ENCODE measurements at places on chromosomes 11 and 22. TPM values are rescaled to one million over a fixed set of nuclear protein-coding genes. Genes with fewer than 3 reads are reported as not detected.

Gene OR10S1
- not detected for total RNA-seq

Gene ST14
- 0.48 TPM for total RNA-seq

Gene MYO7A
- 0.06 TPM for total RNA-seq

Gene OR52E4
- total RNA-seq: not detected

Gene MICAL2
- total RNA-seq: 59.7 TPM

Gene OR56A1
- not detected for total RNA-seq

Gene KMT5B
- total RNA-seq: 15.7 TPM

Gene LRRC74B
- not detected for total RNA-seq

DNA sequence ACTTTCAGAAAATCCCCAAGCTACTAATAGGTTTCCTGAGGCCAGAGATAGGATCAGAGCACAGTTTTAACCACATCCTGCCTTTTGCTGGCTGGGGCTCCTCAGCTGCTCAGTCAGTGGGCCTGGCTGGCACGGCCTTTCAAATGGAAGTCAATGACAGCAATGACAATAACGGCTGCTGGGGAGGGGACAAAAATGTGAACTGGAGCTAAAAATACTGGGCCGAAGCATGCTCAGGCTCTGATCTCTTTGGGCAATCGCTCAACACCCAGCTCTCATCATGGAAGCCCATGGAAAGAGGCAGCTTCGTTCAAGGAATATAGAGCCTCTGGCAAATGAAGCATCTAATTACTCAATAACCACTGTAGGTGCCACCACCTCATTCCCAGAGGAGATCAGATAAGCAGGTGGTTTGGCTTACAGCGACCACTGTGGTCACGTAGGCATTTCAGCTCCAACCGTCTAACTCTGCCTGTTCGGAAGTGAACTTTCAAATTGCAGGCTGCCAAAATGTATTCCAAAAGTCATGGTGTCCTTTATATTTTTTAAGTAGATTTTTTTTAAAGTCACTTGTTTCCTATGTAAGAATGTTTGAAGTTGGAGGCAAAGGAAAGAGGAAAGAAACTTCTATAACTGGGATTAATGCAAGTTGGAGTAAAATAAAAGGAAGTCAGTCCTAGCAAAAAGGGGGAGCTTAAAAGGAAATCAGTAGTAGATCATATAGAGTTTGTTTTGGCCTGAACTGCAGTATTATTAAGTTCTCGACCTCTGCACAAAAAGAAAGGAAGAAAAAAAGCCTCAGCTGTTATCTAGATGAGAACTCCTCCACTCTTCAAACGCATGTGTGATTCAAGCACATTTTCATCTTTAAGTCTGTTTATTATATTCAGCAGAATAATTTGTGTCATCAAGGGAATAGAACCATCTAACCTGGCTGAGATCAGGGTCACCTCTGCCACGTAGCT is 14.1 kb downstream of the WT1 start:
- H3K27me3 ChIP-seq: peaks cover 50% of the 10 kb centered on the region
- peaks cover 10% of the 10 kb centered on the region for H3K4me1 ChIP-seq
- no peak for DNase-seq
- H3K4me3 ChIP-seq: no peak overlapping the region
- H3K27ac ChIP-seq: no peak overlapping the region

DNA sequence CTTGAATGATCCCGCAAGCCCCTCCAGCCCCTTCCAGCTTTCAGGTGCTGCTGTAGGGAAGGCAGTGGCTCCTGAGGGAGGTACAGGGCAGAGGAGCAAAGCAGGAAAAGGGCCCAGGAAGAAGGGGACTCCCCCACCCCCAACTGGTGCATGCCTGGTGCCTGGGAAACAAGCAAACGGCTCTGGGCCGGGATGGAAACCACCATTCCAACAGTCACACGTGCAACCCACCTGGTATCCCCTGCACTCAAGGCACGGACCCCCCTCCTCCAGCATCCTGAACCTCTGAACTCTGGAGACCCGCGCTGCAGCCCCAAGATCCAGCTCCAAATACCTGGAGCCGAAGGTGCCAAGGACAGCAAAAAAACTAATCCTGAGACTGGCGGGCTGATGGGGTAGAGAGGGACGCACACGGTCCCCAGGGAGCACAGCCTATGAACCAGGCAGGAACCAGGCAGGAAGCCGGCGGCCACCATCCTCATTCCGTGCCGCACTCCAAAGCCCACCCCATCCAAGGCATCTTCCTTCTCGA is 537 bp downstream of the SCN4B start:
- H3K4me3 ChIP-seq: peak overlapping the region; percentile 49
- no peak for DNase-seq
- H3K36me3 ChIP-seq: no peaks in the 10 kb centered on the region

DNA sequence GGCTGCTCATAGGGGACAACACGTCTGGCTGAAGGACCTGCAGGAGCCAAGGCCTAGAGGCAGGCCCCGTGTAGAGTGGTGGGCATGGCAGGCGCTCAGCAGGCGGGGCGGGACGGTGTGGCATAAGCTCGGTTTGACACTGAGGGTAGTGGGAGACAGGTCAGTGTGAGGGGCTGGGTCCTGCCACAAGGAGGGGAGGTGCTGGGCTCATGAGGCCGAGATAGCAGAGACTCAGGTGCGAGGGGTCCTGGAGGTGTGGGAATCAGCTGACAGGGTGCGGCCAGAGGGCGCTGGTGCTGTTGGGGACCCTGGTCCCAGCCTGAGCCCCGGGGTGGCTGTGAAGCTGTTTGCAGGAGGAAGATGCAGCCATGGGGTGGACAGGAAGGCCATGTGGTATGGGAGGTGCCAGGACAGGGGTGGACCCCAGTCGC is 6.7 kb downstream of the SLC22A12 start:
- no peaks in the 10 kb centered on the region for H3K4me1 ChIP-seq
- H3K27ac ChIP-seq: no peak overlapping the region
- no peak overlapping the region for H3K4me3 ChIP-seq
- H3K27me3 ChIP-seq: no peaks in the 10 kb centered on the region
- no peak for DNase-seq
- no peaks in the 10 kb centered on the region for H3K36me3 ChIP-seq

- H3K36me3 ChIP-seq: peaks cover 18% of the 10 kb centered on the region
- H3K4me3 ChIP-seq: peak overlapping the region; percentile 89
- H3K4me1 ChIP-seq: peaks cover 10% of the 10 kb centered on the region
- H3K27me3 ChIP-seq: peaks cover 72% of the 10 kb centered on the region
- DNase-seq: peak; percentile 15
Measured at GRCh38 chr11:19242179-19242932, 1.6 kb upstream of the E2F8 start.

GRCh38 chr11:13745165-13745564 is 76.7 kb downstream of the FAR1 start:
- no peaks in the 10 kb centered on the region for H3K36me3 ChIP-seq
- no peak for DNase-seq
- H3K4me1 ChIP-seq: no peaks in the 10 kb centered on the region

DNA sequence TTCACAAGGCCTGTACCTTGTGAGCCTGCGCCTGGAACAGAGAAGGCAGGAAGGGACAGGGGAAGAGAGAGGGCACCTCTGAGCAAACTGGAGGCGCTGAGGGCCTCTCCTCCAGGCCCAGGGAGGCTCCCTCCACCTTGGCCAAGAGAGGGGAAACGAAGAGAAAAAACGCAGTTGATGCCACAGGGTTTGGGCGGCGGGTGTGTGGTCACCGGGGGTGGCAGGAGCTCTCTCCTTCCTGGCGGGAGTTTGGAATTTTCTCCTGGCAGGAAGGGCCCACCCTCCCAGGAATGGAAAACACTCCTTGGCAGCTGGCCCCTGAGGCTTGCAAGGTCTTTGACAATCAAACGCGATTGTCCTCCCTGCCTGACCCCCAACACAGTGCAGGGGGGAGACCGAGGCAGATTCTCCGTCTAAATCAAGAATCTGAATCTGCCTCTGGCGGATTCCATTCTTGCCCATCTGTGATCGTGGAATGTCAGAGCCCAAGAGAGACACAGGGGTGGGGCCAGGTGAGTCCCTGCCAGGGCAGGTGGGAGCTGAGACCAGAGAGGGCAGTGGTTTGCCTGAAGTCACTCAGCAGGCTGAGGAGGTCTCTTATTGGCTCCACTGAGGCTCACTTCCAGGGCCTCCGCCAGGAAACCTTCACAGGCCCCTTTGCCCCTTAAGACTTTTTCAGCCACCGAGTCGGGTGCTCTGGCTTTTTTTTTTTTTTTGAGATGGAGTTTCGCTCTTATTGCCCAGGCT is 21.0 kb downstream of the RPL3 start:
- no peak overlapping the region for H3K4me3 ChIP-seq
- H3K4me1 ChIP-seq: peaks cover 7% of the 10 kb centered on the region
- peaks cover 34% of the 10 kb centered on the region for H3K27me3 ChIP-seq
- no peaks in the 10 kb centered on the region for H3K36me3 ChIP-seq
- DNase-seq: no peak
- H3K27ac ChIP-seq: no peak overlapping the region

DNA sequence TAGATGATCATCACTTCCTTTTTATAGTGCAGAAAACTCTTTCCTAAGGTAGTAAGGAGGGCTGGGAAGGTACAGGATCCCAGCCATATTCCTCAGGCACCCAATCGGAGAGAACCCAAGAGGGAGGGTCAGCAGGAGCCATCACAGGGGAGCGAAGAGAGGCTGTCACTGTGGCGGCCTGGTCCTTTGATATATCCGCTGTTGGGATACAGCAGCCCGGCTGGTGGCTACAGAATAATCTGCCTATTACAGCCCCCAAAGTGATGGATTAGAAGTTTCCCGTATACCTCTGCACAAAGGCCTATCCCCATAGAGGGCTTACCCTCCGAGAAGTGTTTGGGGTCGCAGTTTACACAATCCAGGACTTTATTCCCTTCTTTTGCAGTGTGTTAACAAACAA is 48.5 kb downstream of the OR4D9 start:
- peak overlapping the region; percentile 88 for H3K4me3 ChIP-seq
- H3K27me3 ChIP-seq: peaks cover 15% of the 10 kb centered on the region
- DNase-seq: no peak
- H3K36me3 ChIP-seq: peaks cover 5% of the 10 kb centered on the region
- peak overlapping the region; percentile 97 for H3K27ac ChIP-seq

DNA sequence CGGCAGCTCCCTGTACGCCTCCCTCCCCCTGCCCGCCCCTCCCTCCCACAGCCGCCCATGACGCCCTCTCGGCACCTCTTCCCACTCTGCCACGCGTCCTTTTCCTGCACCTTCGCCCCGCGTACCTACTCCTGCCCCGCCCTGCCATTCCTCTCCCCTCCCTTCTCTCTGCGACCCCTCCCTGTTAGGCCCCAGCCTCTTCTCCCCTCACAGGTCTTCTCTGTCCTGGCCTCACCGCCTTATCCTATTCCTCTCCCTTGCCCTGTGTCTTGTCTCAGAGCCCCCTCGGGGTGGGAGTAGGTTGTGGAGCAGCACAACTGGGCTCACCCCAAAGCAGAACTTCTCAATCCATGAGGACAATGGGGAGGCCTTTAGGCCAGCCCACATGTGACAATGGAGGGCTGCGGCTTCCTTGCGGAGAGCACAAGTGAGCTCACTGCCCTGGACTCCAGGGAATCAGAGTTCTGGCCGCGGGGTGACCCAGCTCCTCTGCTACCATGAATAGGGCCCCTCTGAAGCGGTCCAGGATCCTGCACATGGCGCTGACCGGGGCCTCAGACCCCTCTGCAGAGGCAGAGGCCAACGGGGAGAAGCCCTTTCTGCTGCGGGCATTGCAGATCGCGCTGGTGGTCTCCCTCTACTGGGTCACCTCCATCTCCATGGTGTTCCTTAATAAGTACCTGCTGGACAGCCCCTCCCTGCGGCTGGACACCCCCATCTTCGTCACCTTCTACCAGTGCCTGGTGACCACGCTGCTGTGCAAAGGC is 539 bp downstream of the SLC35C1 start:
- peaks cover 10% of the 10 kb centered on the region for H3K36me3 ChIP-seq
- H3K4me1 ChIP-seq: peaks cover 36% of the 10 kb centered on the region
- H3K4me3 ChIP-seq: peak overlapping the region; percentile 93
- peak overlapping the region; percentile 87 for H3K27ac ChIP-seq
- H3K27me3 ChIP-seq: no peaks in the 10 kb centered on the region

- H3K36me3 ChIP-seq: peaks cover 36% of the 10 kb centered on the region
- no peak overlapping the region for H3K4me3 ChIP-seq
- peaks cover 39% of the 10 kb centered on the region for H3K4me1 ChIP-seq
- peak overlapping the region; percentile 67 for H3K27ac ChIP-seq
- no peak for DNase-seq
Measured at GRCh38 chr11:119258180-119258579, 52.0 kb downstream of the CBL start.

DNA sequence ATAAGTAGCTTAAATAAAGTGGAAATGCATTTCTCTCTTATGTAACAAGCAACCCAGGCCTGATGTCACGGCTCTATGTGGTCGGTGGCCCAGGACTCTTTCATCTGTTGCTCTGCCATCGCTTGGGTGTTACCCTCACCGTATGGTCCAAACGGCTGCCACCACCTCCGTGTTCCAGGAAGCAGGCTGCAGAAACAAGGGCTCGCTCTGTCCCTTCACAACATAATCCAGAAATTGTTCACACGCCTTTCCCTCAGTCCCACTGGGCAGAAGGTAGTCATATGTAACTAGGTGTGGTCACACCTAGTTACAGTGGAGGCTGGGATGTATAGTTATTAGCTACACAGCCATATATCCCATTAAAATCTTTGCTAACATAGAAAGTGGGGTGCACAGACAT is 421.0 kb downstream of the SOX6 start:
- no peak for DNase-seq
- H3K27me3 ChIP-seq: peaks cover 7% of the 10 kb centered on the region
- no peaks in the 10 kb centered on the region for H3K4me1 ChIP-seq
- H3K27ac ChIP-seq: no peak overlapping the region
- no peaks in the 10 kb centered on the region for H3K36me3 ChIP-seq

DNA sequence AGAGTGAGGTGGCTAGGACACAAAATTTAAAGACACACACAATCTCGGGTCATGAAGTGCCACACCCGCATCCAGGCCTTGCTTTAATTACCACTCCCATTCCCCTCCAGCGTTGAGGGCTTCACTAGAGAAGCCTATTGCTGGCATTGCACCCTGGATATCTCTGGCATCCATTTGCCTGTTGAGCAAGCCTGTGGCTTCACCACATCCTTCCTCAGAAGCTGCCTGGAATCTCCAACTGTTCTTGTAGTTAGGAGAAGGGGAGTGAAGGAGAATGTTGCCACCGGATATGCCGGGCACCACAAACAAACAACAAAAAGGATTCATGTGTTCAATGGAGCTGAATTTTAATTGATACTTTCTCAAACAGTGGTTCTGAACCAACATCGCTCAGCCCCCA is 34.4 kb upstream of the RCN1 start:
- H3K27ac ChIP-seq: no peak overlapping the region
- no peak overlapping the region for H3K4me3 ChIP-seq
- H3K4me1 ChIP-seq: no peaks in the 10 kb centered on the region
- H3K27me3 ChIP-seq: peaks cover 25% of the 10 kb centered on the region

GRCh38 chr11:87022254-87022653 is 15.5 kb upstream of the TMEM135 start:
- peaks cover 3% of the 10 kb centered on the region for H3K4me1 ChIP-seq
- no peaks in the 10 kb centered on the region for H3K27me3 ChIP-seq
- no peak overlapping the region for H3K4me3 ChIP-seq

DNA sequence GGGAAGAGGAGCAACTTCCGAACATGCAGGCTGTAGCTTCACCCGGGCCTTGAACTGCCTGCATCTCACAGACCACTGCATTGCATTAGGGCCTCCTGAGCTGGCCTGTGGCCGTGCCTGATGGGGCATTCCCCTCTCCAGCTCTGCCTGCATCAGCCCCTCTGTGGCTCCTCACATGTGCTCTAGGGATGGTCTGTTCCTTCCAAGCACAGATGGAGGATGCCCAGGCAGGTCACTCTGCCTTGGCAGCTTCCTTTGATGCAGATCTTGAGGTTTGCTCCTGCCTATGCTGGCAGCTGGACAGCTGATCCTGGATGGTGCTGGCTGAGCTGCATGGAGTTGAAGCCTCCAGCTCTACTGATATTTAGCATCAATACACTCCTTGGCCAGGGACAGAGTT is 28.5 kb downstream of the AMPD3 start:
- no peaks in the 10 kb centered on the region for H3K27me3 ChIP-seq
- no peak overlapping the region for H3K27ac ChIP-seq
- DNase-seq: no peak
- H3K36me3 ChIP-seq: peaks cover 10% of the 10 kb centered on the region
- no peak overlapping the region for H3K4me3 ChIP-seq
- peaks cover 8% of the 10 kb centered on the region for H3K4me1 ChIP-seq

Measured in activated naive CD8-positive, alpha-beta T cell treated with anti-CD3 and anti-CD28 coated beads for 36 hours (primary cell).